NCI-H460 (cell line): ENCODE measurements at places on chromosomes 5 and 9. TPM values are rescaled to one million over a fixed set of nuclear protein-coding genes. Genes with fewer than 3 reads are reported as not detected.

Gene MYMK
- total RNA-seq: not detected in 2 replicates

DNA sequence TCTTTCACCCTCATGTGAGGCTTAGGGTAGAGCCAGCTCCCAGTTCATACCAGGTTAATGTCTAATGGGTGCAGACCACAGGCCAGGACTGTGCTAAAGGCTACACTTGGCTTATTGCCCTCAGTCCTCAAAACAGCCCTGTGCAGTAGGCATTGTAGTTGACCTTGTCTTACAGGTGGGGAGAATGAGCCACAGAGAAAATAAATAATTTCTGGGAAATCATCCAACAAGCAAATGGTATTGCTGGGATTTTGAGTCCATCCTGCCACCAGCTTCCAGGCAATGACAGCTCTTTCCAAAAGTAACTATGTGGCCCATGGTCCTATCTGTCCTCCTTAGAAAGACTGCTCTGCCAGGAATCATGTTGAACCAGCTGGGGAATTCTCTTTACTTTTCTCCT, 450.0 kb downstream of the GADD45G start:
- DNase-seq: no peak

Gene ADAMTS2
- total RNA-seq: not detected in 2 replicates

DNA sequence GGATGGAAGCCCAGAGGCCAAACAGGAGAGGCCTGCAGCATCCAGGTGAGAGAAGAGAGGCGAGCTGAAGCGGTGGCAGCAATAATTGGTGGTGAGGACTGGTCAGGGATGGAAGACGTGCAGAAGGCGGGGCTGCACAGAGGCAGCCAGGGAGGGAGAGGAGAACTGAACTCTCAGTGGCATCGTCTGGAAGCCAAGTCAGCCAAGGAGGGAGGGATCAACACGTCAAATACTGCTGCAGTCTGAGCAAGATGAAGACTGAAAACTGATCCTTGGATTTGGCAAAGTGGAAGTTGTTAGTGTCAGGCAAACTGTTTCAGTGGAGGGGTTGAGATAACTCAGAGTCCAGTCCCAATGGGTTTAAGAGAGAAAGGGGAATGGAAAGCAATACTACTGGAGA, 145.4 kb downstream of the CDK5RAP2 start:
- no peak for DNase-seq

- DNase-seq: no peak
Observed at GRCh38 chr5:170162631-170163321, 57.1 kb downstream of the FOXI1 start.

Gene PTPRD
- 45.3 and 50.4 TPM in 2 replicates for total RNA-seq

- no peak for DNase-seq
Observed at GRCh38 chr9:134594078-134594941, 47.3 kb upstream of the COL5A1 start.

Gene PCDHGB6
- total RNA-seq: 0.55 and 0.62 TPM in 2 replicates

- no peak for DNase-seq
Observed at GRCh38 chr9:24590432-24590831, 44.7 kb upstream of the IZUMO3 start.

Gene TAF11L5
- total RNA-seq: not detected in 2 replicates

DNA sequence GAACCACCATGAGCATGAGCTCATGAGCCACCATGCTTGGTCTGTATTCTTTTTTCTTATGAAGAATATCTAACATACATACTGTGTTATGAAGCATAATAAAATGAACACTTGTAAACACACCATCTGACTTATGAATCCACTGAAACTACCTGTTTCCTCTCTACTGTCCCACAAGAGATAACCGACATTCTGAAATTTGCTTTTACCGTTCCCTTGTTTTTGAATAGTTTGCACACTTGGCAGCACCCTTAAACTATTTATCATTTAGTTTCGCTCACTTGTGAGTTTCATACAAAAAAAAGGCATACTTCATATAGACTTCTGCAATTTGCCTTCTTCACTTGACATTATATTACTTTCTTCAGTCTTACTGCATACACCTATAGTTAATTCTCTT, 8.9 kb downstream of the LARS1 start:
- DNase-seq: no peak

DNA sequence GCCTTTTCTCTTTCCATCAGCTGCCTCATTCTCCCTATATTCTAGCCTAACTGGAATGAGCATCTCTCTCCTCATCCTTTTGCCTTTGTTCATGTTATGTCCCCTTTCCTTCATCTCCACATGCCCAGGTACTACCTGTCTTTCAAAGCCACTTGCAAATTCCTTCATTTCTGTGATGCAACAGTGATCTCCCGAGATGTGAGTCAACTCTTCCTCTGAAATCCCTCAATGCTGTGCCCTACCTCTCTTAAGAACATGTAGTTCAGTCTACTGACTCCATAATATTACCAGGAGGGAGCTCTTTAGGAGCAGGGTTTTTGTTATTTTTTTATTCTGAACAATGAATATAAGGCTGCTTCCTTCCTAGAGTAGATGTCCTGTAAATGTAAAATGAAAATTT, 91.6 kb downstream of the ZNF462 start:
- DNase-seq: no peak

DNA sequence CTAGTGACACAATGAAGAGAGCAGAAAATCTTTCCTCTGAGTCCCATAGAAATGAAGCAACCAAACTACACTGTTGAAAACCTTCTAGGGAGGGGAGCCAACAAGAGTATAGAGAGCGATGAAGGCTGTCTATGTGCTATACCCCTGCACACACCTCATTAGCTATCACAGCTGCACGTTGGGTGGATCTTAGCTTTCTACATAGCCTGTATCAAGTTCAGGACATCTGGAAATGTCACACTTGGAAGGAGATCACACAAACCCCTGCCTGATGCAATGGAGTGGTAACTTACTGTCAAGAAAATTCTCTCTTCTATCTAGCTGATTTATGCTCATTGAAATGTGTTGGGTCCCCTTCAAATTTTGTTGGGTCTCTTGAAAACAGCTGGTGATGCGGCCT, 127.0 kb upstream of the NTRK2 start:
- peak; percentile 4 for DNase-seq

GRCh38 chr9:101479338-101480030, 43.9 kb upstream of the ALDOB start:
- DNase-seq: no peak

DNA sequence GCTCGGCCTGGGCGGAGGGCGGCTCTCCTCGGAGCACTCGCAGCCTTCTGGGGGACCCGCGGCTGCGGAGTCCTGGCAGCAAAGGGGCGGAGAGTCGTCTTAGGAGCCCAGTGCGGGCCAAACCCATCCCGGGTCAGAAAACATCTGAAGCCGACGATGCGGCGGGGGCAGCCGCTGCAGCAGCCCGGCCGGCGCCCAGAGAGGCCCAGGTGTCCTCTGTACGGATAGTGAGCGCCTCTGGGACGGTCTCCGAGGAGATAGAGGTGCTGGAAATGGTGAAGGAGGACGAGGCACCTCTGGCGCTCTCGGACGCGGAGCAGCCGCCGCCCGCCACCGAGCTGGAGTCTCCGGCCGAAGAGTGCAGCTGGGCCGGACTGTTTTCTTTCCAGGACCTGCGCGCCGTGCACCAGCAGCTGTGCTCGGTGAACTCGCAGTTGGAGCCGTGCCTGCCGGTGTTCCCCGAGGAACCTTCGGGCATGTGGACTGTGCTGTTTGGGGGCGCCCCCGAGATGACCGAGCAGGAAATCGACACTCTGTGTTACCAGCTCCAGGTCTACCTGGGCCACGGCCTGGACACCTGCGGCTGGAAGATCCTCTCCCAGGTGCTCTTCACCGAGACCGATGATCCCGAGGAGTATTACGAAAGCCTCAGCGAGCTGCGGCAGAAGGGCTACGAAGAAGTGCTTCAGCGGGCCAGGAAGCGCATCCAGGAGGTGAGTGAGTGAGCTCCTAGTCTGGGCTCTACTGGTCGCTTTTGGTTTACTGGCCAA, 1.2 kb downstream of the JMY start:
- peak; percentile 4 for DNase-seq

Gene HTR4
- total RNA-seq: not detected in 2 replicates

GRCh38 chr9:116639251-116639741, 47.8 kb upstream of the TRIM32 start:
- DNase-seq: no peak

Gene IL9
- total RNA-seq: not detected in 2 replicates

GRCh38 chr5:59416026-59416425, 477.5 kb downstream of the PDE4D start:
- DNase-seq: peak; percentile 16

- DNase-seq: no peak
Observed at GRCh38 chr5:72195581-72195980, 88.3 kb downstream of the MAP1B start.

- DNase-seq: no peak
Observed at GRCh38 chr5:120630550-120630949, 166.4 kb downstream of the PRR16 start.

Gene GPX3
- total RNA-seq: 47.7 and 48.8 TPM in 2 replicates

- no peak for DNase-seq
Observed at GRCh38 chr5:73019766-73020165, 63.9 kb downstream of the FCHO2 start.

- DNase-seq: no peak
Observed at GRCh38 chr5:108432024-108432423, 50.1 kb upstream of the FBXL17 start.

GRCh38 chr9:8599937-8600336, 800.4 kb upstream of the DMAC1 start:
- DNase-seq: no peak

GRCh38 chr9:34956648-34957047, 1.4 kb upstream of the PHF24 start:
- DNase-seq: no peak

DNA sequence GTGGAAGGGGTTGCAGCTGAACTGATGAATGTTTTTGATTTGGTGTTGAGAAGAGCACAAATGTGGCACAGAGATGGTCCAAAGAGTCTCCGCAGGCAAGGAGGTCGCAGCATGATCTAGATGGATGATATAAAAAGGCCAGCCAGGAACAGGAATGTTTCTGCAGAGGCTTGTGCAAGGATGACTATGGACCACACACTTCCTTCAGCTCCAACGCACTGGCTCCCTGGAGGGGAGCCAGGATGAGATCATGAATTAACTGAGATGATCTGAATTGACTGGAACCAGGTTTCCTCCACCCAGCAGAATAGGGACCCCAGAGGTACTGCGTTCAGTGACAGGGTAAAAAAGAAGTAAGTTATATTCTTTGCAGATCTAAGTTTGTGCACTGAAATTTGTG, 89.0 kb downstream of the ARSB start:
- DNase-seq: no peak

GRCh38 chr5:68396722-68397121, 181.2 kb downstream of the PIK3R1 start:
- DNase-seq: no peak

DNA sequence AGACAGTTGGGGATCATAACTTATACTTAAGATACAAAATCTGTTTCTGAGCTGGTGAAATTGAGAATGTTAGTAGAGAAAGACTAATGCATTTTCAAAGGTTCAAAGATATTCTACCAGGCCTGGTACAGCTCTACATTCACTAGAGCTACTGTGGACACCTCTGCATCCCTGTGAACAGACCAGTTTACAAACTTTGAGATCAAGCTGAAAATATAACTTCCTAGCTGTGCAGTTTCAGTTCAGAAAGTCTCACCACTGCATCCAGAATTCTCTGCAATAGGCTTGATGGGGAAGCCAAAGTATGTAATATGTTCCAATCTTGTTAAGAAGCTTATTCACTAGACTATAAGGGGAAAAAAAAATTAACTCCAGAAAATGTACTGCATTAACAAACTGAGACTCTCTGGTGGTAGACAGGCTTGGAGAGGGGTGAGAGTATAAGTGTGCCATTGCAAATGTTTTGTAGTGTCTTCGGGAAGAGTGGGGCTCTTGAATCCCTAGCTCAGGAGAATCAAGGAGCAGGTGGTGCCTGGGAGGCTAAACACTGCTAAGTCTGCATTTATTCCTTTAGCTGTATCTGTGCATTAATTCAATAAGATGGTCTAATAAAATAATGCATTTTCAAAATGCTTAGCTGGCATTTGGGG, 671.9 kb downstream of the NR2F1-AS1 start:
- no peak for DNase-seq

GRCh38 chr9:103245369-103245768, 250.2 kb downstream of the CYLC2 start:
- DNase-seq: no peak

Gene C7
- total RNA-seq: not detected in 2 replicates

GRCh38 chr9:35909687-35910612, 660 bp downstream of the SPAAR start:
- no peak for DNase-seq

Gene ISCA1
- 79.1 and 83.8 TPM in 2 replicates for total RNA-seq

- DNase-seq: no peak
Observed at GRCh38 chr9:129624947-129625346, 1.0 kb upstream of the NTMT1 start.

Gene DMGDH
- 0.20 TPM in 1 of 2 replicates, not detected in the other for total RNA-seq

Gene MOCS2
- 50.1 and 53.7 TPM in 2 replicates for total RNA-seq

Gene AGXT2
- not detected in 2 replicates for total RNA-seq

- no peak for DNase-seq
Observed at GRCh38 chr9:98504298-98505282, 204.1 kb downstream of the GABBR2 start.

Gene FAM221B
- not detected in 2 replicates for total RNA-seq

DNA sequence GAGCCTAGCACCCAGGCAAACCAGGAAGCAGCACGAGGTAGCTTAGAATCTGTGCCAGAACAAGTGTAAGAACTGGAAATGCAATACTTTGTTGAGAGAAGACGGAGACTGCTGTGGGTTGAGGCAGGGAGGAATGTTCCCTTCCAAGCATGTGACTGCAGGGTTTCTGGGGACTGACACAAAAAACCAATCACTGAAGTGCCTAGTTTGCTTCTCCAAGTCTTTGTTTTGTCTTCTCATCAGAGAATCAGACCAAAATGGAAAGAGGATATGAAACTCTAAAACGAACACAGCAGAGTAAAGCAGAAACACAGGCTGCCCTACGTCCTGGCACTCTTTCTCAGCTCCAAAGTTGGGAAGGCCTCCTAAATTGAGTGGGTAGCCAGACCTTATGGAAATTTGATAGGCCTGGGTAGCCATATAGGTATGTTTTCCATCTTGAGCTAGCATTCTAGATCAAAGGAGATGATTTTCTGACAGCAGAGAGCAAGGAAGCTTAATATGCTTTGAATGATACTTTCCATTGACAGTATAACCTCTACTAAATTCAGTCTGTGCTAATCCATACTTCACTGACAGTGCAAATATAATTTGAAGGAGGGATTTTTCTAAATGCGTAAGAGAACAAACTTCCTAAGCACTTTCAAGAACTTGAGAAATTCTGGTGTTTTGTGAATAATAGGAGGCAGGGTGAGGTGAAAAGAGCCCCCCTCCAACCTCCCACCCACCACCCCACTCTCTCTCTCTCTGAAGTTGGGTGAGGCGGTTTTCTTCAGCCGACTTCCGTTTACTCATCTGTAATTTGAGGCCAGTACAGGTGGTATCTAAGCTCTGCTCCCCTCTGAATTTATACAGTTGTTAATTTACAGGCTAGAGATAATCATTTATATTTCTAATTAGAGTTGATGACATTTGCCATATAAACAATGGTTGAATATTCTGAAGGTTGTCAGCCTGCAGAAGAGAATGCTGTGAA, 5.5 kb downstream of the ADRB2 start:
- no peak for DNase-seq

Gene SMIM33
- total RNA-seq: not detected in 2 replicates

GRCh38 chr9:110016340-110016739, 191.6 kb downstream of the C9orf152 start:
- DNase-seq: no peak

Gene CARTPT
- total RNA-seq: not detected in 2 replicates

Gene CDC20B
- not detected in 2 replicates for total RNA-seq
